Prostate gland (tissue), 2 donors: ENCODE measurements at places on chromosomes 1 and 21. TPM values are rescaled to one million over a fixed set of nuclear protein-coding genes. Genes with fewer than 3 reads are reported as not detected.

- no peak for DNase-seq
These were observed 22.6 kb downstream of the PODN start for GRCh38 chr1:53084589-53084971.

GRCh38 chr1:4687943-4688342, 33.5 kb downstream of the AJAP1 start:
- DNase-seq, result no peak

GRCh38 chr1:66933887-66934700, 9.3 kb downstream of the MIER1 start:
- DNase-seq, result no peak

- DNase-seq, result no peak
These were observed 294.1 kb upstream of the VAMP3 start for GRCh38 chr1:7476861-7477547.

- DNase-seq, result no peak
These were observed 14.2 kb downstream of the SMIM12 start for GRCh38 chr1:34845131-34845901.

- DNase-seq, result no peak
These were observed 6.9 kb downstream of the USP48 start for GRCh38 chr1:21775985-21776562.

GRCh38 chr1:163231385-163231784, 28.7 kb upstream of the RGS5 start:
- DNase-seq, result no peak

GRCh38 chr21:31997191-31997590, 124.4 kb downstream of the HUNK start:
- DNase-seq, result no peak

DNA sequence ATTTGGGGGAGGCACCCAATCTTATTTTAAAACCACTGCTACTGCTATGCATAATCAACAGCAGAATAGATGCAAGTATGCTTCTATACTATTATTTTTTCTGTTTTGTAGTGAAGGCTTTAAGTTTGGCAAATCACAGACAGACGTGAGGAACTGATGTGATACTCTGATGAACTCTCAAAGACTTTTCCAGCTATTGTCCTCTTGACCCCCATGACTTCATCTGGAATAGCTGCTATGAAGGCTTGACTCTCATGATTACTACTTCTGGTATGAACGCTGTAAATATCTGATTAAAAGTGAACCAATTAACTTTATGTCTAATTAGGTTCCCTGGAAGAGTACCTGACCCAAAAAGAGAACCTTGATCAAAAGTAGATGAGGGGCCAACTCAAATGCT, 49.1 kb downstream of the EYA3 start:
- no peak for DNase-seq

GRCh38 chr1:35319988-35320713, 51.6 kb downstream of the ZMYM4 start:
- no peak for DNase-seq

Gene SPRR2G
- not detected for total RNA-seq

Gene OLFM3
- not detected for total RNA-seq
